Fibroblast of skin of left biceps (primary cell): ENCODE measurements at places on chromosomes 1 and 21.

DNA sequence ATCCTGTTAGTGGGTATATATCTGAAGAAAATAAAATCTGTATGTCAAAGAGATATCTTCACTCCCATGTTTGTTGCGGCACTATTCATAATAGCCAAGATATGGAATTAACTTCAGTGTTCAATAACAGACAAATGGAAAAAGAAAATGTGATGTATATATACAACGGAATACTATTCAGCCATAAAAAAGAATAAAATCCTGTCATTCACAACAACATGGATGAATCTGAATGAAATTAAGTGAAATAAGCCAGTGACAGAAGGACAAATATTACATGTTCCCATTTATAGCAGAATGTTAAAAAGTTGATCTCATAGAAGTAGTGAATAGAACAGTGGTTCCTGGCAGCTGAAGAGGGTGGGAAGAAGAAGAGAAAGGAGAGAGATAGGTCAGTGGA, 239.1 kb upstream of the RUNX1 start:
- no peak for DNase-seq

- no peak for DNase-seq
Measured at GRCh38 chr1:234887016-234887900, 241.4 kb downstream of the TOMM20 start.

DNA sequence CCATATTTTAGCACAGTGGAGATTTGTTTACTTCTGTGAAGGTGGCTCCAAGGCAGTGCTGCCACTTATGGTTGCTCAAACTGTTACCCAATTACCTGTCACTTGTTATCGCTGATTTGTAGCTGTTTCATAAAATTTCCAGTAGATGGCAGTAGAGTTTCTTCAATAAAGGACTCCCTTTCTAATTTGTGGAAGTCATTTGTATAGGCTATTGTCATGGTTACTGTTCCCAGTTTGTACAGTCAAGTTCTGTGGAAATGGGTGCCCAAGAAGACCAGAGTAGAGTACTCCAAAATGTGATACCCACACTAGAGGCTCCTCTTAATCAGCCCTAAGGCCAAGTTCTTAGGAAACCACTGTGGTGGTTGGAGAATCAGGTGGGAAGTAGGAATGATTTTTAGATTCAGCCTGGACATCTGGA, 186.1 kb downstream of the CLEC20A start:
- peak; percentile 54 for DNase-seq

- no peak for DNase-seq
Measured at GRCh38 chr1:243731301-243731891, 118.6 kb downstream of the AKT3 start.
